NCI-H524 (cell line): ENCODE measurements at places on chromosomes 7 and 10.
A peak's percentile ranks its signal among the peaks of the same experiment; 100 is the strongest.

DNA sequence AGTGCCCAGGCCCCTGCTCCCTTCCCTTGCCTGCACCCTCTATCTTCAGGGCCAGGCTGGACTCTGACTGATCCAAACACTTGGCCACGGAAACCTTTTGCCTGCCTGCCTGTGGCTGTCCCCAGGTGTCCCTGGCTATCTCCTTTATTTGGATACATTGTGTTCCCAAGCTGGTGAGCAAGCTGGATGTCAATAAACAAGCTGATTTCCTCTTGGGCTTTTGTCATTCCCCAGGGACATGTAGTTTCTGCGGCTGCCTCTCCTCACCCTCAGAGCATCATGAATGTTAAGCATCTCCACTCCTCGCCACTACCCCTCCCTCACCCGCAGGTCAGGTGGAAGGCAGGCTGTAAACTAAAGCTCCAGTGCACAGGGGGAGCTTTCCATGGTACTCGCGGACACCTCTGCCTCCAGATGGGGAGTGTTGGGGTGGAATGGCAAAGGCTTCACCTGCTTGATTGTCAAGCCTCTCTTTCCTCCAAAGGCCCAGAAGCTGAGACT lies 6.9 kb downstream of the GHRHR start:
- DNase-seq, result no peak

- no peak for DNase-seq
These were observed 131.2 kb downstream of the ARHGAP22 start for GRCh38 chr10:48473704-48474103.

- no peak for DNase-seq
These were observed 35.5 kb downstream of the CLIP2 start for GRCh38 chr7:74324531-74325209.

DNA sequence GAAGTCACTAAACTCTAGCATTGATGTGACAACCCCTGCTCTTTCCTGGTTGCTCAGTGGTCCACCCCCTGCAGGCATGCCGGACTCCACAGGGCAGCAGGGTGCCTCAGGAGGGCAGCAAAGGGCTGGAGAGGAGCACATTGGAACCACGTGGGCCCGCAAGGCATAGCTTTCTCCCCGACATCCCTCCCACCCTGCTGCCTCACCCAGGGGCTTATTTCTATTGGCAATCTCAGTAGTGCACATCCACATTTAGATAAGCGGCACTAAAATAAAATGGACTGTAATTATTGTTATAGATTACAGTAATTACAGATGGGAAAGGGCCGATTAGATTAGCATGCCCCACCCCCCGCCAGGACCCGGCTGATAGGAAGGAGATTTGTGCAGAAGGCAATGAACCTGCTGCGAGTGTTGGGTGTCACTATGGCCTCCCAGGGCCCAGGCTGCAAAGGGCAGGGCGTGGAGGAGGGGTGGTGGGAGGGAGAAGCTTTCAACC lies 580.1 kb downstream of the GRID1 start:
- DNase-seq, result peak; percentile 14

- DNase-seq, result no peak
These were observed 229.2 kb downstream of the CELF2 start for GRCh38 chr10:11246752-11247467.

- DNase-seq, result no peak
These were observed 182.2 kb upstream of the PCDH15 start for GRCh38 chr10:54983255-54983654.

GRCh38 chr7:154409703-154410311 lies 357.6 kb downstream of the DPP6 start:
- no peak for DNase-seq

DNA sequence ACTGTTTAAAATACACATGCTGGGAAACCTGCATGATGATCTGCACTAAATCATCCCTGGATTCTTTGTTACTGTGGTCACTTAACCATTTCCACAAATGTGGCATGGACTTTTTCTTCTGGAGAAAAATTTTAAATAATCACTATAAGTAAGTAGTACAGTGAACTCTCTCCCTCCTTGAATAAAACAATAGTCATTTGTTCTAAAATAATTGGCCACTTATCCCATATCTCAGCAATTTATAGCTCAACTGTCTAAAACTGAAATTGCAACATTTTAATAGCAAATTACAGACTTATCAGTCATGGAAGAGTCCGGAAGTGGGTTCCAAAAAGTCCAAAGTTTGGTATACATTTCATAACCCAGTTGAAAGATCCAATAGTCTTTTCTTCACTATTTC lies 90.9 kb downstream of the MTERF1 start:
- no peak for DNase-seq

GRCh38 chr10:27207350-27207749 lies 33.2 kb downstream of the ACBD5 start:
- peak; percentile 0 for DNase-seq

DNA sequence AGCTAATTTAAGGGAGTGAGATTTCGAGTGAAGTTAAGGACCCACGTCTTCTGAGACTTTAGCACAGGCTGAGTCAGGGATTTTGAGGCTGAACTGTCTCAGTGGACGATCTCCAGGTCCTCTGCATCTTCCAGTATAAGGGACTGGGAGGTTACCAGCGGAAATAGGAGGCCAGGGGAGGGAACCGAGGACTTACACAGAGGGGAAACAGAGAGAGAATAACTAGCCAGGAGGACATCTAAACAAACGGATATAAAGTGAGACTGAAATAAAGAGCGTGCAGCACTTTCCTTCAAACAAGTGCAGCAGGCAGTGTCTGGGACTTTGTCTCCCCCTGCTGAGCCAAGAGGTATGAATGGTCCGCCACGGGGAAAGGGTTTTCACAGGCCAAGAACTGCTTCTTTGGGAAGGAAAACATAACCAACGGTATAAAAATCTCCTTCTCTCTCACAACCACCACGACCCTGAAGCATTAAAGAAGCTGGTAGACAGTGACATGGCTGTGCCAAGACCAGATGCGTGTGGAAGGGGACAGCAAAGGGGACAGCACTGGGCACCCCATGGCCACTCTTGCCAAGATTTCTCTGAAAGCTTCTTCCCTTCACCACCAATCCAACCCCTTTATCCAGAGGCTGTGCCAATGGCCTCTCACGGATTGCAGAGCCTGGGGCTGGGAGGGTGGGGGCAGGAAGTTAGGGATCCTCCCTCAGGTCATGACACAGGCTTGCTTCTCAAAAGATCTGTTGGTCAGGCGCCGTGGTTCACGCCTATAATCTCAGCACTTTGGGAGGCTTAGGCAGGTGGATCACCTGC lies 72.0 kb downstream of the SLC37A3 start:
- DNase-seq, result peak; percentile 40

DNA sequence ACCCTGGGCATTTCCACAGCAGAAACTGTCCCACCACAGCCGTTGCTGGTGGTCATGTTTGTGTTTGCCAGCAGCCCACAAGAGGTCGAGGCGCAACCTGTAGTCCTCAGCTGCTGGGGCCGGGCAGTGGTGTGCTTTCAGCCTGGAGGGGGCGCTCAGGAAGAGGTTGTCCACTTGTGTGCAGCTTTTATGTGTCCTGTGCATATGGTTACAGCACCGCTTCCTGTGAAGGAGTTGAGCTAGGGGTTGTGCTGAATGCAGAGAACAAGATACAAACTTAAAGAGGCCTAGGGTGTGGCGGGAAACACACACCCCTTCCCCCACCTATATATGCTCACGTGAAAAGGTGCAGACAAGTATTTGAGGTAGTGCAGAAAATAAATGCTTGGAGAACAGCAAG lies 29.5 kb upstream of the PFKFB3 start:
- DNase-seq, result no peak

- peak; percentile 50 for DNase-seq
These were observed 218.6 kb downstream of the THSD7A start for GRCh38 chr7:11613292-11613930.

DNA sequence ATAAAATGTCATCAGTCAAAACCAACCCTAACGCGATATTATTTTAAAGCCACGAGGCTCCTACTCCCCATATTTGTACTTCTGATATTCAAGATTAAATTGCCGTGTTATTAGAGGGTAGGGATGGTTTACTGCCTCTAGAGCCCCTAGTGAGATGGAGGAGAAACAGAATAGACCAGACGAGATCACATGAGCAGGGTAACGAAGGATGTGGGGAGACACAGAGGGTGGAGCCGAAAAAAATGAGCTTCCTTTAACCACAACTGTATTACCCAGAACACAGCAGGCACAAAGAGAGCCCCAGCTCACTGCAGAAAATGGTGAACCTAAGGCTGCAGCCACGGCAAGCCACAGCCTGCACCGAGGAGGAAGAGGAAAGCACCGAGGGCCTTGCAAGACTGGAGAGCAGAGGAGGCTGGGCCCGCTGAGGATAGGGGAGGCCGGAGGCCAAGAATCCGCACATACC lies 14.3 kb downstream of the ZC3HAV1 start:
- no peak for DNase-seq

- no peak for DNase-seq
These were observed 538.7 kb downstream of the DNAJB6 start for GRCh38 chr7:157875230-157876179.

DNA sequence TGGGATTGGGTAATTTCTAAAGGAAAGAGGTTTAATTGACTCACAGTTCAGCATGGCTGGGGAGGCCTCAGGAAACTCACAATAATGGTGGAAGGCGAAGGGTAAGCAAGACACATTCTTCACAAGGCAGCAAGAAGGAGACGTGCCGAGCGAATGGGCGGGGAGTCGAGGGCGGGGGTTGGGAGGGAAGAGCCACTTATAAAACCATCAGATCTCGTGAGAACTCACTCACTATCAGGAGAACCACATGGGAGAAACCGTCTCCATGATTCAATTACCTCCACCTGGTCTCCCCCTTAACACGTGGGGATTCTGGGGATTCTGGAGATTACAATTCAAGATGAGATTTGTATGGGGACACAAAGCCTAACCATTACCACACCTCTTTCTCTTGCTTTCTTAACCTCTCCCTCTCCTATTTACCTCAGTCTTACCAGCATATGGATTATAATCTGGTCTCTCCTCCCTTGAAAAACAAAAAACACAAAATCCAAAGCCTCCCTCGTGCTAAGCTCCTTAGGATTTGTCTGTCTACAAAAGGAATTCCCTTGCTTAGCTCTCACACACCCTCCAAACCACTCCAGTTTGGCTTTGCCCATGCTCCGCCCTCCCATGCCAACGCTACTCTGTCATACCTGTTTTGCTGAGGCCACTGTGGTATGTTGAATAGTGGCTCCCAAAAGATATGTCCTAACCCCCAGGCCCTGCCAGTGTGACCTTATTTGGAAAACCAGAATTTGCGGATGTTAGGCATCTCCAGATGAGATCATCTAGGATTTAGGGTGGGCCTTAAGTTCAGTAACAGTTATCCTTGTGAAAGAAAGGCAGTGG lies 19.6 kb upstream of the EFCAB10 start:
- no peak for DNase-seq

- no peak for DNase-seq
These were observed 91.1 kb upstream of the DNAJB12 start for GRCh38 chr10:72445851-72446250.

GRCh38 chr7:2990949-2991470 lies 52.7 kb downstream of the CARD11 start:
- no peak for DNase-seq

- no peak for DNase-seq
These were observed 162.1 kb upstream of the FOXK1 start for GRCh38 chr7:4519819-4520520.

DNA sequence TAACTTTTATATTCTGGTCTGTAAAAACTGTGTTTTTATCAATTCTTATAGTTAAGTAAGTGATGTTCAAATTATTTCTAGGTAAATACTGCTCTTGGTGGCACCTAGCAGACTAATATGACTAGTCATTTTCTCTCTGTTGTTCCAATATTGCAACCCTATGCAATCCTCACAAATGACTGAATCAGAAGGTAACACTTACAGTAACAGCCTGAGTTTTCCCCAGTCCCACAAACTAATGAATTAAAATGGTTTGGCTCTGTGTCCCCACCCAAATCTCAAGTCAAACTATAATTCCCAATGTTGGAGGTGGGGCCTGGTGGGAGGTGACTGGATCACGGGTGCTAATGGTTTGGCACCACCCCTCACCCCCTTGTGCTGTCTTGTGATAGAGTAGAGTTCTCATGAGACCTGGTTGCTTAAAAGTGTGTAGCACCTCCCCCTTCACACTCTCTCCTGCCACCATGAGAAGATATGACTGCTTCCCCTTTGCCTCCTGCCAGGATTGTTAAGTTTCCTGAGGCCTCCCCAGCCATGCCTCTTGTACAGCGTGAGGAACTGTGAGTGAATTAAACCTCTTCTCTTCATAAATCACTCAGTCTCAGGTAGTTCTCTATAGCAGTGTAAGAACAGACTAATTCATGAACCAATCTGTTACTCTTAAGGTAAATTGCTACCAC lies 43.5 kb downstream of the MTPN start:
- no peak for DNase-seq

DNA sequence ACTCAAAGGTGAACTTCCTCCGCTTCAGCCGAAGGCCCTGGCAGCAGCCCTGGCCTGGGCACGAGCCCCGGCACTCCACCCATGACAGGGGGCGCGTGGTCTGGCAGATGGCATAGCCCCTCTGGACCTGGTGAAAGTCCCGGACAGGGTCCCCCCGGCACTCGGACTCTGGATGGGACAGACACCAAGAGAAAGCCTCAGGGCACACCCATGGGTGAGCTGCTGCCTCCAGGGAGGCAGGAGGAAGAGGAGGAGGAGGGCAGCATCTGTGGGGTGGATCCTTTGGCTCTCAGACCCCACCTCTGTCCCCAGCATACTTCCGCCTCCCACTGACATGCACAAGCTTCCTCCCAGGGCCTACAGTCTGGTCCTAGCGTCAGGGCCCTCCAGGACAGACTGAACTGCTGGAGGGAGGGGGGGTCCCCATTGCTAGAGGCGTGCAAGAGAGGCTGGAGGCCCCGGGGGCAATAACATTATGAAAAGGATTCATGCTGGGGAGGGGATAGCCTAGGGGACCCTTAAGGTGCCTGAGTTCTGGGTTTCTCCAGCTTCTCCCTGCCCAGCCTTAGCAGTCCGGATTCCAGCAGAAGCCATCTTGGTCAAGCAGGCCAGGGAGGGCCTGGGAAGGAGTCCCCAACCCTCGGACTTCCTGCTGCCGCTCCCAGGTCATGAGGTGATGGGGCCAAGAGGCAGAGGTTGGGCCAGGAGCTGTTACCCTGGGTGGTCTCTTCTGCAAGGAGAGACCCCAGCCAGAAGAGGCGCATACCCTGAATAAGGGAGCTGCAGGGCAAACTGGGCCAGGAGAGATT lies 169.3 kb downstream of the LCOR start:
- DNase-seq, result no peak

DNA sequence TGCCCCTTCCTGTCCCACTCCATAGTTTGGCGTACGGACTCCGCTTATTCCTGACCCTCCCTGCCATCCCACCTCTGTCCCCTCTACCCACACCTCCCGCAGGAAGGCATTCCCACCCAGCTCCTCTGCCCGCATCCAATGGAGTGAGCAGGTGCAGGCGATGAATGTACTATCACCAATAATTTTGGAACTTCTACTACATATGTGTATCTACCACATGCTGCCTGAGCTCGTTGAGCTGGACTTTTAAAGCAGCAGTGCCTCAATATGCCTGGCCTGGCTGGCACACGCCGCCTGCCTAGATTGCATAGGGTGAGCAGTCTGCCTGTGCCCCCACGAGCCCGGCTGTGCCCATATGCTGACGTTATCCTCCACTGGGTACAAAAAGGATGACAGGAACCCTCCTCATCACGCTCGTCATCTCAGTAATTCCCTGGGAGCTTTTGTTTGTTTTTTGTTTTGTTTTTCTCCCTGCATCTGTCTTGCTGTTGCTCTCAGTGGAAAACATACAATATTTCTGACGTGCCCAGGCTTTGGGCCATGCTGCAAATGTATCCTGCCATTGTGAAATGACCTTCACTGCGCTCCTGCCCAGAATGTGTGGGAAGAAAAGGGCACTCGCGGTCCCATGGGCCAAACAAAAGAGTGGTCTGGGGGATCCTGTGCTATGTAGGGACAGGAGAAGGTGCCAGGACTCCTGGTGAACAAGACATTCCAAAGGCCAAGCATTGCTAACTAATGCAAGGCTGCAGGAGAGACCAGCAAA lies 302.8 kb downstream of the PTPRN2 start:
- no peak for DNase-seq
